Kidney (tissue), 22 donors: ENCODE measurements at places on chromosomes 3 and 15. TPM values are rescaled to one million over a fixed set of nuclear protein-coding genes. Genes with fewer than 3 reads are reported as not detected.

- DNase-seq: no peak
- no peak overlapping the region for H3K27ac ChIP-seq
Observed at GRCh38 chr15:70493376-70493775, 270.0 kb downstream of the UACA start.

GRCh38 chr3:196903740-196904139 lies 36.0 kb downstream of the SENP5 start:
- no peak overlapping the region for H3K27ac ChIP-seq
- no peak overlapping the region for H3K4me3 ChIP-seq
- DNase-seq: no peak
- H3K4me1 ChIP-seq: no peaks in the 10 kb centered on the region

GRCh38 chr3:52400275-52400793 lies 44.6 kb downstream of the SEMA3G start:
- H3K4me3 ChIP-seq: no peak overlapping the region
- H3K27me3 ChIP-seq: no peaks in the 10 kb centered on the region
- H3K36me3 ChIP-seq: no peaks in the 10 kb centered on the region
- no peak overlapping the region for H3K27ac ChIP-seq

DNA sequence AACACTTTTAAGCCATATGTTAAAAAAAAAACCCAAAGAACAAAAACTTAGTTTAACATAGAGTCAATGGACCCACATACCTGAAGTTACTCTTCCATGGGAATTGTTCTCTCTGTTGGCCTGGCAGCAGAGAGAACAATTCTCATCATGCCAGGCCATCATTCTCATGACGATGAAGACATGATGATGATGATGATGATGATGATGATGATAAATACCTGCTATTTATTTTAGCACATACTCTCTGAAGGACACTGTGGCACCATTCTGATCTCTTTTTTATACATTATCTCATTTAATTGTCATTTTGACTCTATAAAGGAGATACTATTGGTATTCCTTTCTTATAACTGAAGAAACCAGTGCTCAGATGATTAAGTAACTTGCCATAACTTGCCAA lies 366.9 kb downstream of the MFSD1 start:
- no peaks in the 10 kb centered on the region for H3K27me3 ChIP-seq
- DNase-seq: no peak
- H3K27ac ChIP-seq: no peak overlapping the region
- no peaks in the 10 kb centered on the region for H3K4me1 ChIP-seq
- no peak overlapping the region for H3K4me3 ChIP-seq

GRCh38 chr3:116200956-116201690 lies 244.2 kb downstream of the LSAMP start:
- DNase-seq: no peak
- H3K4me3 ChIP-seq: no peak overlapping the region
- H3K4me1 ChIP-seq: no peaks in the 10 kb centered on the region

GRCh38 chr3:44339181-44340057 lies 853 bp downstream of the TCAIM start:
- H3K27me3 ChIP-seq: no peaks in the 10 kb centered on the region
- H3K4me3 ChIP-seq: peak overlapping the region; percentile 99
- peak overlapping the region; percentile 98 for H3K27ac ChIP-seq
- H3K4me1 ChIP-seq: peaks cover 3% of the 10 kb centered on the region
- no peaks in the 10 kb centered on the region for H3K36me3 ChIP-seq
- no peak for DNase-seq

DNA sequence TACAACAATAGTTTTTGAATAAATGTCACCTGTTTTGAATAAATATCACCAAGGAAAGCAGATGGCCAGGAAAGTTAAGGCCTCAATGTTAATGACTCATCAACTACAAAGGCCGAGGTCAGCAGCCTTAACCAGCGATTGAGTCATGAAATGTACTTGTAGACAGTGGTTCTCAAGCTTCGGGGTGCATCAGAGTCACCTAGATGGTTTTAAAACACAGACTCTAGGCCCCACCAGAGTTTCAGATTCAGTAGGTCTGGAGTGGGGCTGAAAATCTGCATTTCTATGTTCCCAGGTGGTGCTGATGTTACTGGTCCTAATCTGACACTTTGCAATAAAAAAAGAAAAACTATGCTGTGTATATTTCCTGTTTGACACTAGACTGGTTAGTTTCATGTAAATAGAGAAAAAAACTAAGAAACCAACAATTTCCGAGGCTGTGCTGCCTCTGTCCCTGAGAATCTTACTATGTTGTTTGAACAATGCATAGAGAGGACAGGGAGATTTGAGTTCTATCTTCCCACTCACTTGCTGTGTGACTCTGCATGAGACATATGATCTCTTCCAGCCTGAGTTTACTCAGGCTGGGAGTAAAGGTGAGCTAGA lies 9.8 kb downstream of the RAB27A start:
- no peak overlapping the region for H3K27ac ChIP-seq
- no peak overlapping the region for H3K4me3 ChIP-seq
- DNase-seq: no peak

DNA sequence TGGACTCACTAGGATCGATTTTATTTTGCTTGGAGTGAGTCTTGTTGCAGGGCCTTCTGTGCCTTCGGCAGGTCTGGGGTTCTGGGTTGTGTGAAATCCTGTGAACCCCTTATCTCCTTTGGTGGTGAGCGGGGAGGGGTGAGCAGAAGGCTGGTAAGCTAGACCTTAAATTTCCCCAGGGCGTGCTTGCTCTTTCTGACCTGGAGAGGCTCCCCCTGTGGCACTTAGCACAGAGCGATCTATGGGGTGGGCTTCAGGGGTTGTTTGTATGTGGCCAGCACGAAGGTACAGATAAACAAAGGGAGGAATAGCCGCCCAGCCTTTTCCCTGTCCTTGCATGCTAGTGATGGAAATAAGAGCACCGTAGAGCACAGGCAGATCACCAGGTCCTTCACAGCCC lies 11.8 kb downstream of the CACNA2D3 start:
- H3K4me3 ChIP-seq: no peak overlapping the region
- no peak for DNase-seq
- no peaks in the 10 kb centered on the region for H3K27me3 ChIP-seq
- H3K36me3 ChIP-seq: no peaks in the 10 kb centered on the region
- no peaks in the 10 kb centered on the region for H3K4me1 ChIP-seq

DNA sequence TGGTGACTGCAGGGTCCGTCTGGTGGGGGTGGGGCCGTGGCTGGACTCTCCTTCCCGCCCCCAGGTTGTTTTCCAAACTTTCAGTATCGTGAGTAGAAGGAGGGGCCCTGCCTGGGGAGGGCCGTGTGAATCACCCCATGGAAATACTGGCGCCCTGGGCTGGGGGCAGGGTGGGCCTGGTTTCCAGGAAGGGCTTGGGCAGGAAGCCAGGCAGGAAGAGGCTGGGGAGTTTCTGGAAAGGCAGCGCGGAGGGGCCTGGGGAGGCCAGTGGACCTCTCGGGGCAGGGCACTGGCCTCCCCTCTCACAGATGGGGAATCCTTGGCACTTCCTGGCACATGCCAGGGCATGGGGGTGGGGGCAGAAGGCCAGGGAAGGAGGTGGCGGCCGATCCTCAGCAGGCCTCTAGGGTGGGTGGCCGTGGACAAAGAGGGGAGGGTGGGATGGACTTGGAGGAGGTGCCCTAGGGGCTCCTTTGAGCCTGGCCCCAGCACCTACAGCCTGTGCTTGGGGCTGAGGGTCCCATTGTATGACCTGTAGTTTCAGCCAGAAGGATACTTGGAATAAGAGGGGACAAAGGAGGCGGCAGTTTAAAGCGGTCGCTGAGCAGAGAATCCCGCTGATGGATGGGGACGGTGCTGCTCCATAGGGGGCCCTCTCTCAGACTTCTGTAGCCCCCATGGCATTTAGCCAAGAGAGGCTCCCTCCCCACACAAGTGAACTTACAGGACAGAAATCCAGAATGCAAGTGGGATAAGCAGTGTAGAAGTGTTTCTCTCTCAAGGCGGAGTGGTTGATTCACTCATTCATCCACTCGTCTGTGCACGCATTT lies 56.5 kb upstream of the GATA2 start:
- H3K4me1 ChIP-seq: no peaks in the 10 kb centered on the region
- no peaks in the 10 kb centered on the region for H3K27me3 ChIP-seq
- no peak overlapping the region for H3K4me3 ChIP-seq
- no peaks in the 10 kb centered on the region for H3K36me3 ChIP-seq
- peak; percentile 71 for DNase-seq

DNA sequence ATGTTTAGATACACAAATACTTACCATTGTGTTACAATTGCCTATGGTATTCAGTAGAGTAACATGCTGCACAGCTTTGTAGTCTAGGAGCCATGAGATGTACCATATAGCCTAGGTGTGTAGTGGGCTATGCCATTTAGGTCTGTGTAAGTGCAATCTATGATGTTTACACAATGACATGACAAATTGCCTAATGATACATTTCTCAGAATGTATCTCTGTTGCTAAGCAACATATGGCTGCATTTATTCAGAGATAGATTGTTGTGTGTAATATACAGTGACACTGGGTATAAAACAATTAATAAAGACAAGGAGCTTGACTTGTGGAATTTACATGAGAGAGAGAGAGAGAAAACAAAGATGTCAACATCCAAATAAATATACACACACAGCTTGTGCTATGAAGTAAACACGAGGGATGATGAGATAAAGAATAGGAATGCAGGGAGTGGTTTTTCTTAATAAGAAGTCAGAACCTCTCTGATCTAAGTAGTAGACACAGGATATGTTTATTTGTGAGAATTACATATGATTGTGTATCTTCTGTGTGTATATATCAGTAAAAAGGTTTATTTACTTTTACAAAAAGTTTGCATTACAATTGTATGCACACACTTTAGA lies 110.0 kb downstream of the KCNAB1 start:
- no peak overlapping the region for H3K4me3 ChIP-seq
- no peak for DNase-seq
- H3K36me3 ChIP-seq: no peaks in the 10 kb centered on the region
- H3K27me3 ChIP-seq: no peaks in the 10 kb centered on the region
- no peak overlapping the region for H3K27ac ChIP-seq

- H3K27me3 ChIP-seq: no peaks in the 10 kb centered on the region
- H3K27ac ChIP-seq: no peak overlapping the region
- H3K4me1 ChIP-seq: peaks cover 5% of the 10 kb centered on the region
- no peak overlapping the region for H3K4me3 ChIP-seq
- DNase-seq: no peak
Observed at GRCh38 chr15:38897551-38897950, 332.9 kb upstream of the RASGRP1 start.

GRCh38 chr3:44355362-44356033 lies 16.9 kb downstream of the TCAIM start:
- no peak overlapping the region for H3K4me3 ChIP-seq
- no peaks in the 10 kb centered on the region for H3K36me3 ChIP-seq
- H3K27me3 ChIP-seq: no peaks in the 10 kb centered on the region

DNA sequence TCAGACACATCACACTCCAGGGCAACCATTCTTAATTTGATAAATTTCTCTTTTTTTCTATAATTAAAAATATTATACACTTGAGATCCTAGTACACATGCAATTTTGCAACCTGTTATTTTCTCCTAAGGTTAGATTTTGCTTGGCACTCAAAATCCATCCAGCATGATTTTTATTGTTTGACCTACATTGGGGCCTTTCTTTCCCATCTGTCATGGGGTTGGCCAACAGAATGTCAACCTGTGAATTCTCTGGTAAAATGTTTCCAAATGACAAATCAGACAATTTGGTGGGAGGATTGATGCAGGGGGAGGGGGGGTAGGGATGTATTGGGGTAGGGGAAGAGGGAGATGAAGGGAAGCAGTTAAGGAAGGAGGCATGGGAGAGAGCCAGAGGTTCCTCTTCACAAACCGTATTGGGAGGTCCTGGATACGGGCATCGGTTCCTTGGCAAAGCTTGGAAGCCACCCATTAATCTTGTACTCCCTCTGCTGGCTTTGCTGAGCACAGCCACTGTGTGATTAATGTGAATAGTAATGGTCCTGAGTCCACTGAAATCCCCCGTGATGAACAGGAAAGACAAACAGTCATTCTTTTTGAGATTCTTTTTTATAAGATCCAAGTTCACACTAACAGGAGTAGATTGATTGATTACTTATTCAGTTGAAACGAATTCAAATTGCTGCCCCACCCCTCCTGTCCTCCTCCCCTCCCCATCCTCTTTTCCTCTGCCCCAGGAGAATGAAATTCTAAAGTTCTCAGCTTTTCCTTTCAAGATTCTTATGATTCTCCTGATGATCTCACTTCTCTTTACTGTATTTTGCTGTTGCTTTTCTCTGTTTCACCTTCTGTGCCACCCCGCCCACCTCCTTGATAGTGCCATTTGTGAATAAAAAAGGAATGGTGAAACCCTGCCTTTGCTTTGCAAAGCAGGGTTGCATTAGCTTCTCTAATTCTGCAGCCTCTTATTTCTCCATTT lies 82.2 kb upstream of the SLC25A26 start:
- H3K36me3 ChIP-seq: no peaks in the 10 kb centered on the region
- no peaks in the 10 kb centered on the region for H3K4me1 ChIP-seq
- DNase-seq: peak; percentile 79
- H3K27me3 ChIP-seq: no peaks in the 10 kb centered on the region
- H3K4me3 ChIP-seq: no peak overlapping the region
- no peak overlapping the region for H3K27ac ChIP-seq

DNA sequence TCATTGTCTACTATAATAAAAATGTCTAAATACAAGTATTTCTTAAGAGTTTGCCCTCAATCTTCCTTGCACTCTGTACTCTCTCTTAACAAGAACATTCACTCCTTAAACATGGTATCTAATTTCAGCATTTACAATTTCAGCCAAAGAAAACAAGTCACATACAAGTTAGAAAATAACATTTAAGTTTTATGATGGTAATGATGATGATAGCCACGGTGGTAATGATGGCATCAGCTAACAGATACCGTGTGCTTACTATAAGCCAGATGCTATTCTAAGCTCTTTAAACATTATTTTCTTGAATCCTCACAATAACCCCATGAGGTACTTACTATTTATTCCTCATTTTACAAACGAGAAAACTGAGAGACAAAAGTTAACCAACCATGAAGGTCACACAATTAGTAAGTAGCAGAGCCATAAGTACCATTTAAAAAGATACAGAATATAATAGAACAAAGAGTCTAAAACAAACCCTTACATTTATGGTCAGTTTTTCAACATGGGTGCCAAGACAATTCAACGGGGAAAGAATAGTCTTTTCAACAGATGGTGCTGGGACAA lies 7.4 kb downstream of the SPICE1 start:
- no peaks in the 10 kb centered on the region for H3K36me3 ChIP-seq
- H3K4me1 ChIP-seq: no peaks in the 10 kb centered on the region
- no peak overlapping the region for H3K4me3 ChIP-seq
- no peak overlapping the region for H3K27ac ChIP-seq

GRCh38 chr15:101000271-101000681 lies 81.1 kb downstream of the LRRK1 start:
- no peak for DNase-seq
- H3K27ac ChIP-seq: no peak overlapping the region
- no peaks in the 10 kb centered on the region for H3K36me3 ChIP-seq
- no peak overlapping the region for H3K4me3 ChIP-seq

- H3K27me3 ChIP-seq: no peaks in the 10 kb centered on the region
- H3K27ac ChIP-seq: no peak overlapping the region
- H3K36me3 ChIP-seq: no peaks in the 10 kb centered on the region
- DNase-seq: no peak
- no peak overlapping the region for H3K4me3 ChIP-seq
Observed at GRCh38 chr15:62833646-62834045, 208.9 kb upstream of the TPM1 start.

Gene CCDC54
- not detected for total RNA-seq

Gene TRAIP
- 1.9 TPM for total RNA-seq

Gene EBLN2
- total RNA-seq: 4.5 TPM

Gene CLDN16
- 27.3 TPM for total RNA-seq

Gene TNIK
- total RNA-seq: 48.9 TPM

Gene BRPF1
- 22.4 TPM for total RNA-seq

Gene HIGD2B
- not detected for total RNA-seq

Gene NDUFB4
- total RNA-seq: 109 TPM
